Motor neuron (in vitro differentiated cells): ENCODE measurements at places on chromosomes 2 and 18. TPM values are rescaled to one million over a fixed set of nuclear protein-coding genes. Genes with fewer than 3 reads are reported as not detected.
A peak's percentile ranks its signal among the peaks of the same experiment; 100 is the strongest.

The UGT1A3 gene
- total RNA-seq: 0.09 TPM in 1 of 2 replicates, not detected in the other

The GCKR gene
- total RNA-seq: 0.37 and 0.88 TPM in 2 replicates

DNA sequence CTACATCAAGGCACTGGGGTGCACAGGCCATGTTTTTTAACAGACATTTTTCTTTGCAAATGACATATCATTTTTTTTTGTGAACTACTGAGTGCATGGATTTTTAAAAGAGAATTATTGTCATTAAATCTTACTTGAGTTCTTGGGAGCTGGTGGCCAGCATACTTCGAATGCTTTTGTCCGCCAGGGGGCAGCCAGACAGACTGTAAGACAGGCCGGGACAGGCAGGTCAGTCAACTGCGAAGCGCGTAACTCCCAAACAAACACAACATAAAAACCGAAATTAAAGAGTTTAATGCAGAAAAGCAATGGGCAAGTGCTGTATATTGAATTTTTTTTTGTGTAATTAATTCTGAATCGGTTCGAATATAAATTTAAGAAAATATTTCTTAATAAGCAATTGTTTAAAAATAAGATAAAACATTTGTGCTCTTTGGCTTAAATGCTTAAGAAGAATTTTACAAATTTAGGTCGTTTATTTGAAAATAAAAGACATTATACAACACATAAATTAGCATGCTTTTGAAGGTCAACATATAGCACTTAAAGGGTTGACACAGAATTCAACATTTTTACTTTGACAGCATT lies 142.2 kb upstream of the PXDN start:
- no peak for ATAC-seq

DNA sequence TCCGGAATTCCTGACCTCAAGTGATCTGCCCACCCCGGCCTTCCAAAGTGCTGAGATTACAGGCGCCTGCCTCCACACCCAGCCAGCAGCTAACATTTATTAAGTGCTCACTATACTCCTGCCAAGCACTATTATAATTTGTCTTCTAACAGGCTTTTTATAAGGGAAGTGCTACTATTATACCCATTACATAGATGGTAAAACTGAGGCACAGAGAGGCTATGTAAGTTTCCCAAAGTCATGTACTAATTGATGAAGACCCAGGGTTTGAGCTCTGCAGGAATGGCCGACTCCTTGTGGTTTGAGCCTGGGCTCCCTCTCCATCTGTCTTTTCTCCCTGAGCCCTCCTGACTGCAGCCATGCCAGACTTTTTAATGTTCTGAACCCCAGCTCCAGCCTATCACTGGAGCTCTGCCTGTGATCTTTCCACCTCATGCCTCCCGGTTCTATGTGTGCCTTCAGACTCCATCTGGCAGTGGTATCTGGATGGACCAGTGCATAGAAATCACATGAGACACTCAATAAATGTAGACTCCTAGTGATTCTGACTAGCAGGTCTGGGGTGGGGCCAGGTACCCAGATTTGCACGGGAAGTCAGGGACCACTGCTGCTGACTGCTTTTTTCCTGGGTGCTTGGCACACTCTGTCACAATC lies 197.1 kb downstream of the NEDD4L start:
- no peak for ATAC-seq

GRCh38 chr2:47403609-47404193 lies 745 bp downstream of the MSH2 start:
- ATAC-seq: no peak

GRCh38 chr2:159904127-159904958 lies 106.3 kb upstream of the CD302 start:
- ATAC-seq: no peak

- peak; percentile 33 for ATAC-seq
Measured at GRCh38 chr2:107589079-107589491, 237.6 kb upstream of the RGPD4 start.

DNA sequence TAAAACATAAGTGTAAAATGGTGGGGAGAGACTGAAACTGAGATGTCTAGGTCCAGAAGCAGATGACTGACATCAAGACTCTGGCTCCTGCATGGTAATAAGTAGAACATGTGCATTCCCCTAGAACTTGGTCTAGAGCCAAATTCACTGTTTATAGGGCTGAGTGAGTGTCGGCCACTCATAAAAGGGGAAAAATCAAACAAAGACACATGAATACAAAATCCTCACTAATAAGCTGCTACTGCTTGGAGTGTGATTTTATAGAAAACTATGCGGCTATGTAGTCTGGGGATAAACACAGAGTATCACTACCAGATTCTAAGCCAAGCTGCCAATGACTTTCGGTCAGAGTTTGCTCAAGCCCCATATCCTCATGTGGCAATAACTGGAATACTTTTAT lies 1080.8 kb upstream of the DDX18 start:
- no peak for ATAC-seq

GRCh38 chr2:8391584-8391983 lies 290.3 kb upstream of the ID2 start:
- no peak for ATAC-seq

- peak; percentile 74 for ATAC-seq
Measured at GRCh38 chr2:70474256-70474848, 79.3 kb downstream of the TGFA start.
